ENCODE measurements at places on chromosomes 7 and 10. TPM values are rescaled to one million over a fixed set of nuclear protein-coding genes. Genes with fewer than 3 reads are reported as not detected.

STMP1 gene
- total RNA-seq: 32.2 TPM

BMI1 gene
- total RNA-seq: 12.2 TPM

VWC2 gene
- total RNA-seq: not detected

DNA sequence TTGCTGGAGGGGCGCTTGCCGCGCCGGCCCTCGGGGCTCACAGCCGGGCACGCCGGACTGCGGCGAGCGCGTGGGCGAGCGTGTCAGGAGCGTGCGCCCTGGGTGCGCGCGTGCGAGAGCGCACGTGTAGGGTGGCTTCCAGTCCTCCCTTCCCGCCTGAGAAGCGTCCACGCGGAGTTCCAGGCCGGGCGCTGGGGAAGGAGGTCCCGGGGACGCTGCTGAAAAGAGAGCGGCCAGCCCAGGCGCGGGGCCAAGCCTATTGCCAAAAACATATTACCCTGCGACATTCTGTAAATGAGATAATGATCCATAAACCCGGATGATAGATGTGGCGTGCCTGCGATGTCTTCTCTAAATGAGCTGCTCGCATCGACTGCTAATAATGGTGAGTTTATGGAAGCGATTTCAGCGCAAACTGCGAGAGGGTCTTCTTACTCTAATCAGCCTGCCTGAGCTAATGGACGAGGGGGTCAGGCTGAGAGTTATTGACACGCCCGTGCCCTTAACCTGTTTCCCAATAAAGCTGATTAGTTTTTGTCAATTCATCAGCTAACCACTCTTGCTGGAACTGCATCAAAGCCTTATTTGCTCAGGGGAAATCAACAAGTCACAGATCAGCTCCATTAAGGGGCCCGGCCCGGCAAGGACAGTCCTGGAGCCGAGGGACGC is 8.0 kb upstream of the MNX1 start:
- peaks cover 23% of the 10 kb centered on the region for H3K4me1 ChIP-seq
- H3K27ac ChIP-seq: no peak overlapping the region
- H3K27me3 ChIP-seq: peaks cover 99% of the 10 kb centered on the region
- DNase-seq: peak; percentile 66
- H3K36me3 ChIP-seq: no peaks in the 10 kb centered on the region

Data from endodermal cell (in vitro differentiated cells).